ENCODE measurements at places on chromosomes 6 and 20.

GRCh38 chr20:53174454-53174853, 202.3 kb downstream of the TSHZ2 start:
- DNase-seq, result no peak

DNA sequence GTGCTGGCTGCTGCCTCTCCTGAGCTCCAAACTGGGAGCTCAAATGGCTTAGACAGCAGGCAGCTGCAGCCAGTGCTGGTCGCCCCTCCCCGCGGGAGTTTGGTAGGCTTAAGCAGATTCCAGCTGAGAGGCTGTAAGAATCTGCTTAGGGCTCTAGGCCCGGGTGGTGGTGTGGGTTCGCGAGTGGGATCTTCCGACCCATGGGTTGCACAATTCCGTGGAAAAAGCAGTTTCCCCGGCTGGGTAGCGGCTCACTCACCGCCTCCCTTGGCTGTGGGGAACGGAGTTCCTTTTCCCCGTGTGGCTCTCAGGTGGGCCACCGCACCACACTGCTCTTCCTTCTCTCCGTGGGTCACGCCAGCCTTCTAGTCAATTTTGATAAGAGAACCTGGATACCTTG, 232.5 kb downstream of the PKHD1 start:
- no peak for DNase-seq

DNA sequence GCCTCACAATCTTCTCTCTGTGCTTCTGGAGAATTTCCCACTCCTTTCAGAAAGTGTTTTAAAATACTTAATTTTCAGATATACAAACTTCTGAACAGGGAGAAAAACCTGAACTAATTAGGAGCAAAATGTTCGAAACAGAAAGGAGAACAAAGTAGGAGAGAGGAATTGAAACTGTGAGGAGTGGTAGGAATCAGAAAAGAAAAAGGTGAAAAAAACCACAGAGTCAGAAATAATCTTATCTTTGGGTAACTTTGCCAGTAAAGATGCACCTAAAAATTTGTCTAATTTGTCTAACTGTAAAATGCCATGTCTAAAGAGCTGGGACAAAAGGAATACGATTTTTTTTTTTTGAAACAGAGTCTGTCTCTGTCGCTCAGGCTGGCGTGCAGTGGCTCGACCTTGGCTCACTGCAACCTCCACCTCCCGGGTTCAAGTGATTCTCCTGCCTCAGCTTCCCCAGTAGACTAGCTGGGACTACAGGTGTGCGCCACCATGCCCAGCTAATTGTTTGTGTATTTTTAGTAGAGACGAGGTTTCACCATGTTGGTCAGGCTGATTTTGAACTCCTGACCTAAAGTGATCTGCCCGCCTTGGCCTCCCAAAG, 4.7 kb upstream of the RIPOR2 start:
- DNase-seq, result no peak

- DNase-seq, result no peak
These were observed 298.4 kb downstream of the UTRN start for GRCh38 chr6:144583614-144583954.

GRCh38 chr6:98833057-98833306, 1.4 kb upstream of the POU3F2 start:
- DNase-seq, result no peak

- DNase-seq, result no peak
These were observed 43.0 kb upstream of the FRMD1 start for GRCh38 chr6:168122011-168122410.

DNA sequence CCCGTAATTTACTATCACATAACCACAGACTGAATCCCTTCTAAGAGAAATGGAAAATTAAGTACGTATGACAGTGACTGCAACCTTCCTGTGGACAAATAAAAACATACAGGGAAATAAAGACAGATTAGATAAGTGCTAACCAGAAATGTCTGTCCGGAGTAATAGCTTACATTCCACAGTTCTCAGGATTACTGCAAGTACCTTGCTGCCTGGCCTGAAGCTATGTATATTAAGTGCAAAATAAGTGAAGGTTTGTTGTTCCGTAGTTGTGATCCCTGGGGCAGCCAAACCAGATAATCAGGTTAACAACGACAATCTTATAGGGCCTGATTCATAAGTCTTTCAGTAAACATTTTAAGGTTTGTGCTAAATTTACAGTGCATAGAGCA, 2.8 kb downstream of the NEDD9 start:
- DNase-seq, result no peak

DNA sequence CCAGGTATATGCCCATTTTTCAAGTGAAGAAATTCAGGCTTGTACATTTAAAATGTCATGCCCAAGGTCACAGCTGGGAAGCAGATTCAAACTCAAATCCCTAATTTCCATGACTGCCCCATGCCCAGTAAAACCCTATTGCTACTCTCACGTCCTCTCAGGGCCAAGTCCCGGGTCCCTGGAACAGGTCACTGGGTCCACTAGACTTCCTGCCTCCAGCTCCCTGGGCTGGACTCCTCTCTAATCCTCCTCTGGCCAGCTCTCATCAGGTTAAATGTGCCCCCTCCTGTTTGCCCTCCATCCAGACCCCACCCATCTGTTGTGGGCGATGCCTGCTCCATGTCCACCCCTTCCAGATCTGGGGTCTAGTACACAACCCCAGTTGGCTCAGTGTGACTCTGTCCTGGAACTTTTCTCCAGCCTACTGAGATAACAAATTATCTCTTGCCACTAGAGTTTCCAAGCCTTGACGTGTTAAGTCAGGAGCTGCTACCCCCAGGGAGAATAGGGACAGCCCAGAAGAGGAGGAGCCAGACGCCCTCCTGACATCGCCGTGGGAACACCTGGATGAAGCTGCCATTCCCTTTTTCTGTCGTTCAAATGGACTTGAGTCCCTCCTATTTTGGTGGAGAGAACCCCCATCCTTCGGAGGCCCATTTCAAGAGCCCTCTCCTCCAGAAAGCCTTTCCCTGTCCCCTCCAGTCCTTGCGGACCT, 3.7 kb upstream of the SPDEF start:
- no peak for DNase-seq

DNA sequence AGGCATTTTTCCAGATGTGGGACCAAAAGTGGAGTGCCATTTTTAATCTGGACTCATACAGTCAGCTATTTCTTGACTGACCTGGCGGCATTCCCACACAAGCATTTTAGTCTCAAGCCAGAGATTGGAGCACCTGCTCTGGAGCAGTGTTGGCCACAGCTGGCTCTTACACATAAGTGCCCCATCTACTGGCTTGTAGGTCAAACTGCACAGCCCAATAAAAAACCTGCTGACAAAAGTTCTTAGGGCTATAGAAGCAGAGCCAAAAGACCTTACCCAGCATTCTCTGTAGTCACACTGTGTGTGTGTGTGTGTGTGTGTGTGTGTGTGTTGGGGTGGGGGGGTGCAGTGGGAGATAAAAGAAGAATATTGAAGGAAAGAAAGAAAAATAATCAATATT, 38.6 kb upstream of the SENP6 start:
- DNase-seq, result no peak

- DNase-seq, result no peak
These were observed 48.5 kb upstream of the EDN1 start for GRCh38 chr6:12241493-12242175.

DNA sequence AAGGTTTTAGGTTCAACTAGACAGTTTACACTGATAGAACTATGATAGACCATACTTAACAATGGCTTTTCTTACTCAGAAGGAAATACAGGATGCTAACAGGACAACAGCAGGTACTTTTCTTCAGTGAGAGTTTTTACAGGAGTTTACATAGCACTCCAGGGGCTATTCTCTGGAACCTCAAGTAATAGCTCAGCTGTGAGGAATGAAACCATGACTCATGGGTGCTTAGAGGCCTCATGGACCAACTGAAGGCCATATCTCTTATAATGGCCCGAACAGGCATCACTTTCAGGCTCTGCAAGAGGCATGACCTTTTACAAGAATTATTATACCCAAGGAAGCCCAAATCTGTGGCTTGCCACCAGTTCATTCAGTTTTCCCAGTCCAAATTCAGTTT, 31.8 kb downstream of the TREML1 start:
- no peak for DNase-seq

GRCh38 chr20:53915446-53916172, 154.8 kb downstream of the BCAS1 start:
- DNase-seq, result peak; percentile 97

GRCh38 chr20:9051508-9051907, 17.4 kb upstream of the PLCB4 start:
- no peak for DNase-seq

DNA sequence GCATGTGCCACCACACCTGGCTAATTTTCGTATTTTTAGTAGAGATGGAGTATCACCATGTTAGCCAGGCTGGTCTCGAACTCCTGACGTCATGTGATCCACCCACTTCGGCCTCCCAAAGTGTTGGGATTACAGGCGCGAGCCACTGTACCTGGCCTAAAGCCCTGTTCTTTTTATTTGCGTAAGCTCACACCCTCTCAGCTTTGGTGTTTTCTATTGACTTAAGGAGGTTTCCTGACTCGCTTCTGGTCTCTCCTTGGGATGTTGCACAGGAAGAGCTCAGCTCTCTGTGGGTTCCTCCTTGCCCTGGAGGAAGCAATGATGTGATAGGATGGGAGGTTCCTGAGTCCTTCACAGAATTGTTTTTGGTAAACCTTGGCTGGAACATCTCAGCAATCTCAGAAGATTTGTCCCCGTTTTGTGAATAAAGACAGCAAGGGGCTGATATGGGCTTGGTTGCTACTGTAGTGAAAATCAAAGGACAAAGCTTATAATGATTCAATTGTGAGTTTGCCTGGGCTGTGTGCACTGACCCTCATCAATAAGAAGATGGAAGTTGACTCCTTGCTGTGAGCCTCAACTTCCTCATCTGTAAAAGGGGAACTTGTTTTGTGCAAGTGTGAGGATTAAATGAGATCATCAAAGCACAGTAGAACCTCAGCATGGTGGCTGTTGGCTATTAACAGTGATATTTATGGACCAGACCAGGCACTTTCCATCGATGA, 27.0 kb downstream of the TOX2 start:
- no peak for DNase-seq

GRCh38 chr20:17852323-17852722, 116.3 kb downstream of the SNX5 start:
- DNase-seq, result no peak

- DNase-seq, result no peak
These were observed 28.5 kb upstream of the CCR6 start for GRCh38 chr6:167094436-167094819.

GRCh38 chr20:37475252-37475651, 45.8 kb upstream of the NNAT start:
- no peak for DNase-seq

GRCh38 chr6:170279977-170280688, 10.7 kb downstream of the DLL1 start:
- DNase-seq, result no peak

- no peak for DNase-seq
These were observed 53.1 kb upstream of the ZFP64 start for GRCh38 chr20:52244702-52245101.

DNA sequence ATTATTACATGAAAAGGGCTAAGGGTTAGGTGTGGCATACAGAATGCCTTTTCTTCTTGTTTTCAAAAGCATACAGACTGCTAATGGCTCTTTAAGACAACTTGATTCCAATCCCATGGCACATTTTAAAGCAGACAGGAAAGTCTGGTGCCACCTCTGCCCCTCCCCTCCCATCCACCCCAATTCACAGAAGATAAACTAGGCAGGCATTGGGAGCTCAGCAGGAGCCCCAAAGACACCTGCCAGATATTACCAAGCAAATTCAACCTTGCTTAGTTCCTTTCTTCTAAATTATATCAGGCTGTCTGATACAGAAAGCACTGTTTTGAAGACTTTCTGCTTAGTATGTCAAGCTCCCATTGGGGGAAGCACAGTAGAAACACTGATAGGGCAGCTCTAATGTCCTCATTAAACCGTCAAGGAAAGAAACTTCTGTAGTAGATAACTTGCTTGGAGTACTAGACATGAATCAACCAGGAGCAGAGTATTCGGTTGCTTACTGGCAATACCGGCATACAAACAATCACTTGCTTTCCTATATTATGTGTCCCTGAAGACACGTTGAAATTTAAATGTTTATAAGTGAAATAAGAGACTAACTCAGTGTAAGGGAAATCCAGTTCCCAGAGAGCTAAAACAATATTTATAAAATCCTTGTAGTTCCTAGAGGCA, 13.0 kb downstream of the SESN1 start:
- DNase-seq, result no peak

GRCh38 chr6:2245103-2245876, at the start of gene GMDS:
Gene GMDS, minus strand, starts transcription at chr6:2245605.
- peak; percentile 60 for DNase-seq

GRCh38 chr6:149079911-149080491, 237.5 kb upstream of the TAB2 start:
- DNase-seq, result no peak

DNA sequence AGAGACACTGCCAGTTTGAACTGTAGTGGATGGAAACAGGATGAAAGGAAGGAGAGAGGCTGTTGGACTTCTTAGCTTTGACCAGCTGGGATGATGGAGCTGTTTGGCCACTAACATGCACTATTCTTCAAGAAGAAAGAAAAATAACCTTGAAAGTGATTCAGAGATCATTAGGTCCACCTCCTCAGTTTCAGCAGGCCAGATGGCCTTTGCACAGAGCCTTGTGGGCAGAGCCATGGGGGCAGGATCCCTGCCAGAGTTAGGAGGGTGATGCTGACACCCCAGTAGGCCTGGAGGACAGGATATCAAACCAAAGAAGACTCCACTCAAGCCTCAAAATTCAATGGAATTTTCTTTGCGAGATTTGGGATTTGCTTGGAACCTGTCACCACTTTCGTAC, 74.5 kb upstream of the TMEM181 start:
- no peak for DNase-seq

- peak; percentile 87 for DNase-seq
These were observed at the start of gene SSR1 for GRCh38 chr6:7312616-7313504. Gene SSR1, minus strand, starts transcription at chr6:7313199. Its CDS starts 79 bp downstream, at chr6:7313120.

- no peak for DNase-seq
These were observed 735 bp downstream of the SIRPG start for GRCh38 chr20:1656844-1657243.

- DNase-seq, result no peak
These were observed 48.6 kb downstream of the CDKAL1 start for GRCh38 chr6:20582586-20583443.

DNA sequence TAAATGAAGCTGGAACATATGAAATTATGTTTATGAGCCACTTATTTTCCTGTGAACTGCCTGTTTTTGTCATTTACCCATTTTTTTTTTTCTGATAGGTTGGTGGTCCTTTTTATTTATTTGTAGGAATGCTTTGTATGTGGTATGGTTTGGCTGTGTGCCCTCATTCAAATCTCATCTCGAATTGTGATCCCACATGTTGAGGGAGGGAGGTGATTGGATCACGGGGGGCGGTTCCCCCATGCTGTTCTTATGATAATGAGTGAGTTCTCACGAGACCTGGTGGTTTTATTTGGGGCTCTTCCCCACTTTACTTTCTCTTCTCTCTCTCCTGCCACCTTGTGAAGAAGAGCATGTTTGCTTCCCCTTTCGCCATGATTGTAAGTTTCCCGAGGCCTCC, 77.3 kb downstream of the CDH26 start:
- DNase-seq, result no peak

Data from stimulated activated CD8-positive, alpha-beta memory T cell treated with anti-CD3 and anti-CD28 coated beads, Interleukin-4, amount 100 ng/mL, for 1 hour (primary cell).